SHP77 (cell line): ENCODE measurements at places on chromosomes 12 and 14.
A peak's percentile ranks its signal among the peaks of the same experiment; 100 is the strongest.

DNA sequence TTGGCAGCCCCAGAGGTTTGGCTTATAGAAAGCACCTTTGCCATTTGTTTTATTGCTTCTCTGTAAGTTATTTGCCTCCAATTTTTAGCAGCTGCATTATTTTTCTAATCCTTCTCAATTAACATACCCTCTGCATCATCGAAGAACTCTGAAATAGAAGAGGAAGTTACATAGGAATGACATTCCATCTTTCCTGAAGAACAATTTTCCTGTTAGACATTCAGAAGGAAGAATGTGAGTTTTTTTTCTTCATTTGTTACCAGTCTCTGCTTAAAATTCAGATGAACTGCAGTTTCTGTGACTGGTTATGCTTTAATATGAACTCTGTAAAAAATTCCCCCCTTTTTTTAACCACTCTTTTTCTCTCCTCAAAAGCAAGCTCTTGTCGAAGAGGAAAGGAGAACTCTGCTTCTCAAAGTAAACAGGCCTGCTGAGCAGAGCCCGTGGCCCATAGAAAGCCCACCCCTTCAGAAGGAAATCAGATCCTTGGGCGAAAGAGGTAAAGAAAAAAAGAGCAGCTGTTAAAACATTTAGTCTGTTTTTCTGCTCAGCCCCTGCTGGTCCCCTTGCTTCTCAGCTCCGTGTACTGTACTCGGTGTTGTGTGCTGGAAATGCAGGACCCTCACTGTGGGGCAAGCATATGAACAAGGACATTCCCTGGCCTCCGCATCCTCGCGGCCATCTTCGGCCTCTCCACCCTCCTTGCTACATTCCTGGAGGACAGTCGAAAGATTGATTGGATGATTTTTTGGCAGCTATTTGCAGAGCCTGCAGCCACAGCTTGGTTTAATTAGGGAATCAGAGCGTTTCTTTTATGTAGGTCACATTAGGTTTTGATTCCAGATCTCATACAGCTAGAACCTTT, 164.4 kb upstream of the LRIG3 start:
- peak; percentile 50 for DNase-seq

- no peak for DNase-seq
These were observed 18.8 kb downstream of the ASPG start for GRCh38 chr14:104104076-104104901.

DNA sequence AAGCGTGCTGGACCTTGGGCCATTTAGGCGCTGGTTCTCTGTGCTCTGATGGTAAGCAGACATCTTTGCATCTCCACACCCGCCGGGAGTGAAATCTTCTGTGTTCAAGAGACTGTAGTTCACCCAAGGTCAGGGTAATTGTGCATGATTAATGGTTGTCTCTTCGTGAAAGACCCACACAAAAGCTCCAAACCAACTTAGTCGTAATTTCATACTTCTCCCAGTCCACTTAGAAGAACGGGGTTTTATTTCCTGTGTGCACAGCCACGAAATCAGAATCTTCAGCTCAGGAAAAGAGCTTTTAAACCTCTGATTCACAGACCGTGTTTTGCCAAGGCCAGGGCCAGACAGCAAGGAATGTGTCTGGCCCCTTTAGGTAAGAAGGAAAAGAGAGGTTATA, 640.9 kb downstream of the MED13L start:
- DNase-seq = no peak

DNA sequence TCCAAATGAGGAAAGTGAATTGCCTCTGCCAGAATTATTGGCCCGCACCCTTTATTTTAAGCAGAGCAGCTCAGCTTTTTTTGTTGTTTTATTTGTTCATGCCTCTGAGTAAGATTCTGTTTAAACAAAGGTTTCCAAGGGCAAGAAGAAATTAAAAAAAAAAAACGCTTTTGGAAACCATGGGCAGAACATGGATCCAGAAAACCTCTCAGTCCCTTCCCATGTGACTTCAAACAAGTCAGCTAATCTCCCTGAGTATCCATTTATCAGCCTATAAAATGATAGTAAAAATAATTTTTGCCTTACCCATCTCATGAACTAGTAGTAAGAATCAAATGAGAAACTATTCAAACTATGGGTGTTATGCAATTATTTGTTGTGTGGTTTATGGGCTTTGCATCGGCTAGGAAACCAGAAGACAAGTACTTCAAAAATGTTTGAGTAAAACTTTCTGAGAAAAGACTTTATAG, 27.6 kb downstream of the KITLG start:
- no peak for DNase-seq

GRCh38 chr14:22255017-22255950, 333.7 kb downstream of the DAD1 start:
- DNase-seq = no peak

GRCh38 chr14:66043921-66044320, 442.2 kb upstream of the CCDC196 start:
- no peak for DNase-seq

- DNase-seq = no peak
These were observed 125.3 kb downstream of the DAD1 start for GRCh38 chr14:22463763-22464173.

GRCh38 chr14:28323366-28323765, 443.2 kb upstream of the FOXG1 start:
- no peak for DNase-seq

DNA sequence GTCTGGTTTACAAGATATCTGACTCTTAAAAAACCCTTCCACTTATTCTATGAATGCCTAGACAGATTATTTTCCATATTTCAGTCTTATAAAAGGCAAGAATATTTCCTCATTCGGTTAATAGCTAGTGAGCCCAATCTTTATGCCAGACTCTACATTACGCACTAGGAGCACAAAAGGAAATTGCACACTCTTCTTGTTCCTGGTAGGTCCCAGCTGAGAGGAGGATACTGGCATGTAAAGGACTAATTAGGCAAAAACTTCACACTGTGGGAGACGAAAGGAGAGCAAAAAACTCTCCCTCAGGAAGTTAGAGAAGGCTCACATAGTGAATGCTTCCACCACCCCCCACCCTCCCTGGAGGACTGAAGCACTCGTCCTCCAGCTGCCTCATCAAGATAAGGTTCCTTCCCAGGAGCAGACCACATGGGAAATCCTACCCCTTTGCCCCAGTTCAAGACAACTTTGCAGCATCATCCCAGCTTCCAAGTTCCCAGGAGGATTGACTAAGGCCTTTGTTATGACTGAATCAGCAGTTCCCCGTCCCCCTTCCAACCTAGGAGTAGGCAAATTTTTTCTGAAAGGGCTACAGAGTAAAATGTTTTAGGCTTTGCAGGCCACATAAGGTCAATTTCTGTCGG, 14.5 kb downstream of the CAPZA3 start:
- DNase-seq = no peak

GRCh38 chr14:52267501-52268278, at the start of gene PTGDR:
TSS of gene PTGDR (plus strand) at chr14:52267698. CDS start at chr14:52267815, 117 bp downstream.
- no peak for DNase-seq

DNA sequence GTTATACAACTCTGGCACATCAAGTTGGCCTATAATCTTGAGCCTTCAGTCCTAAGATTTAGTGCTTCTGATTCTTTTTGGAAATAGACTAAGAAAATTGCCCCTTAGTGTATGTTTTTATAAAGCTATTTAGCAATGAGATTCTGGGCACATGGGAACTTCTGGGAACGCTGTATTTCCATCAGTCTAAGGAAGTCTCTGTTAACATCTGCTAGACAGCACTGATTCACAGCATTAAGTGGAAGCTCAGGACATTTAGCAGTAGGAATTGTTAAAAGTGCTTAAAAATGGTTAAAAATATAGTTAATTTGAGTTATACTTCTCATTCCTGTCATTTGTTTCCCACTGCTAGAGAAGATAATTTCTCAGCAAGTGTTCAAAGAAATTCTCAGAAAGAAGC, 579.1 kb downstream of the SLC16A7 start:
- DNase-seq = no peak

GRCh38 chr12:669576-669945, 6.3 kb upstream of the NINJ2 start:
- DNase-seq = no peak

DNA sequence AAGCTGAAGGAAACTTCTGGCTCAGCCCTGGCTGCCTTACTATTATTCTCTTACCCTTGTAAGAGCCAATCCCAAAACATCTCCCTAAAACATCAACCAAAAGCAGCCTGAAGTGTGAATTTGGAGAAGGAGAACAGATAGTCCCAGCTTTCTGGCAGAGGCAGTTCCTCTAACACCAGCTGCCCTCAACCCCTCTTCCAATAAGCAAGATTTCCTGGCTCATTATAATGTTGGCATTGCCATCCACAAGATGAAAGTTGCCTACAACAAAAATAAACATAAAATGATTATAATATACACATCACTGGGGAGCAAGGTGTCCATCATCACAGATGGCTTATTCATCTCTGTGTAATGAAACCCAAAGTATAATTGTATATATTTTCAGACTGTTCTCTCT, 352.5 kb upstream of the CCDC196 start:
- no peak for DNase-seq
